ENCODE measurements at places on chromosomes 4 and X.

DNA sequence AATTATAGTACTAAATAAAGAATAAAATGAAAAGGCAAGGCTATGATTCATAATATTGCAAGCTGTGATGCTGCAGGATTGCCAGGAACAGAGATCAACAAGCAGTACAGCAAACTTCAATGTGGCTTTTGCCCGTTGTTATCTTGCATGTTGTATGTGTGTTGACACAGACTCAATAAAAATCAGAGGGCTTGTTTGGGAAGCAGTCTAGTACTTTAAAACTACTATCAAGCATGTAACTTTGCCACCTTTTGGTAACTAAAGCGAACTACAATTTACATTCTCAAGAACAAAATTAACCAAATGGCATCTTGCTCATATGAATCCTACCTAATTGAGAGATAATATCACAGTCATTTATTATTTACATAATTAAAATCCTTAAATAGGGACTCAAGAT is 79.8 kb upstream of the GPM6A start:
- no peak for DNase-seq

GRCh38 chr4:56307423-56307822 is 79.9 kb downstream of the AASDH start:
- no peak for DNase-seq

DNA sequence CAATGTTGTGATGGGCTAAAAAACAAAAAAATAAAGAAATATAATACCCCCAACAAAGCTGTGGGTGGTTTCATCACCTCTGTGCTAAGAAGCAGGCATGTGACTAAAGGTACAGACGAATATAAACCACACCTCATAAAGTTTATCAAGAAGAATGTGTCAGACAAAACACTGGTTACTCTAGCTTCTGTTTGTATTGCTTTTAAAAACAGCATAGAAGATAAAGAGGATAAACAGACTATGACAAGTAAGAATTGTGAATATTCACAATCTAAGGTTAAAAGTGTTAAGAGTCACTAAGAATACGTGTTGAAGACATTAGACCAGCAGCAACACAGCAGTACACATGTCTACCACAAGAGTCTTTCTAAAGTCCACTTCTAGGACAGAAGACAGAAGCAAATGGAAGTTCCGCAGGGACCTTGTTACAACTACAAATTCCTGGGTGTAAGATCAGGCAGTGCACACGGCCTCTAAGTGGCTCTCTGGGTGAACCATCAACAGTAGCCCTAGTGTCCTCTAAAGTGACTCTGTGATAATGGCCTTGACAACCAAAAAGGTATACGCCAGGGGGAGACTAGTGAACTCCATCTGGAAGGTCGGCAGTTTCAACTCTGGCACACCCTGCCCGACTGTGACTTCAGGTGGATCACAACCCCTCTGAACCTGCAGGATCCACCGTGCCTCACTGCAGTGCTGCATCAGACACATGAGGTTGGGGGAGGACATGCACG is 8.3 kb upstream of the FGFBP2 start:
- no peak for DNase-seq

GRCh38 chrX:112473654-112474053 is 206.1 kb downstream of the LHFPL1 start:
- DNase-seq: no peak
